GDM1 (cell line): ENCODE measurements at places on chromosomes 3 and 15.

GRCh38 chr3:32551087-32551486, 19.6 kb downstream of the DYNC1LI1 start:
- no peak for DNase-seq

DNA sequence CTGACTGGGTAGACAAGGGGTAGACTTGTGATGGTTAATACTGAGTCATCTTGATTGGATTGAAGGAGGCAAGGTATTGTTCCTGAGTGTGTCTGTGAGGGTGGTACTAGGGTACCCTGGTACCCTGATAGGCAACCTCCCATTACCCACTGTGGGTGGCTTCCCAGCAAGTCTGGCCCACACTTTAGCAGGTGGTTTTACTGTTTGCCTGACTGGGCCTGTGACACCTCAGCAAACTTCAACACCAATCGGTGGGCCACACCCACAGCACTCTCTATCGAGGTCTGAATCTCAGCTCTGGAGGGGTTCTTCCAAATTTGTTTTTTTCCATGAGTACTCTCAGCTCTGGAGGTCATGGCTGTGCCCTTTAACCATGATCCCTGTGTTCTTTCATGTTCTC, 24.6 kb upstream of the SH3GL3 start:
- no peak for DNase-seq

DNA sequence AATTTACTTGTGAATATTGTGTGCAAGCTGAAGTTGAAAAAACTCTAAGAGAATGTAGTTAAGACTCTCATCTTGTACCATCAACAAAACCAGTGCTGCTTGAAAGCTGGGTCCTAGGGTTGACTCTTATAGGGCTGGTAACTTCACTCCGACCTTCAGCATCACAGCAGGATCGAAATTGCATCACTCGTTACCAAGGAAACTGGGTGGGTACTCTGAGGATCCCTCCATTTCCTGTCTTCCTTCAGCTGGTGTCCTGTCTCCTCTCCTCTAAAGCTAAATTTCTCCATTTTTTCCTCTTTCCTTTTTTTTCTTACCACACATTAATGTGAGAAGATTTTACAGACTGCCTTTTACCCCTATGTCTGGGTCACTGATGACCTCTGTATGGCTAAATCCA, 3.0 kb upstream of the APH1B start:
- no peak for DNase-seq

- DNase-seq = no peak
Measured at GRCh38 chr3:3316521-3316920, 137.0 kb upstream of the CRBN start.

DNA sequence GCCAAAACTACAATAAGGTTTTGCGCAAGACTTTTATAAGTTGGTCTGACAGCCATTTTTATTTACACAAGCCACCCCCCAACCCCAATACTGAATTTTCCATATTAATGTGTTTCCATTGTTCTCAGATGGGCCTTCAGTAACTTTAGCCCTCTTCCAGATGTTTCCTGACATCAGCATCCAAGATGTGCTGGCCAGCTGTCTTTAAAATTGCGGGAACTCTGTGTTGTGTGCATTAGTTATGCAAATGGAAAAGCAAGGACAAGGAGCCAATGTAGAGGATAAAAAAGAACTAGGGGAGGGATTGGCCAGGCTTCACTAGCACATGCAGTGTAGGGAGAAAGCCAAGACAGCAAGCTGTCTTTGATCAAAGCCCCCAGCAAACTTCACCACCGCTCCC, 45.4 kb downstream of the COMMD2 start:
- no peak for DNase-seq

GRCh38 chr15:78938658-78939488, 6.0 kb downstream of the CTSH start:
- no peak for DNase-seq
